ENCODE measurements at places on chromosomes 12 and 14. TPM values are rescaled to one million over a fixed set of nuclear protein-coding genes. Genes with fewer than 3 reads are reported as not detected.

The KLHDC1 gene
- 0.68 TPM for total RNA-seq

The SCN8A gene
- total RNA-seq = 5.9 TPM

The RAP1B gene
- total RNA-seq = 94.6 TPM

The BDKRB2 gene
- 0.11 TPM for total RNA-seq

The KRT71 gene
- total RNA-seq = not detected

The GRIP1 gene
- 4.7 TPM for total RNA-seq

The HRK gene
- total RNA-seq = 0.66 TPM

The GPRC5D gene
- not detected for total RNA-seq

The INSM2 gene
- not detected for total RNA-seq

The TEX52 gene
- total RNA-seq = not detected

The YEATS4 gene
- total RNA-seq = 99.3 TPM

The RDH5 gene
- total RNA-seq = 14.3 TPM

The ANG gene
- total RNA-seq = 0.72 TPM

Measured in A375 (cell line).